DMS 273 treated with DMSO at 0.1 percent for 48 hours (cell line): ENCODE measurements at places on chromosomes 2 and 18.
A peak's percentile ranks its signal among the peaks of the same experiment; 100 is the strongest.

DNA sequence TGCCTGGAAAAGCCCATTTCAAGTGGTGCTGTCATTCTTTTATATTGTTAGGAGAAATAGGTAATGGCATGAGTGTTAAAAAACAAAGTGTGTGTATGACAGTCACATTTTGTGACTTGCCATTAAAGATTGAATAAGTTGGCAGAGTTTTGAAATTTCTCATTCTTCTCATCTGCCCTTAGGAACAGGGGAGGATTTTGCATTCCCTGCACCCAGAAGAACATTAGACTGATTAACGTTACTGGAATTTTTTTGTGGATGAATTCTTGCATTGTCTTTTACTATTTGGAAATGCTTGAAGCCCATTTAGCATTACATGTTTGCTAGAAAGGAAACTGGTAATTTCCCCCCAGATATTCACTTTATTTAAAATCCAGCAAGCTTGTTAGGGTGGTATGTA lies 162.2 kb downstream of the BABAM2 start:
- no peak for DNase-seq

DNA sequence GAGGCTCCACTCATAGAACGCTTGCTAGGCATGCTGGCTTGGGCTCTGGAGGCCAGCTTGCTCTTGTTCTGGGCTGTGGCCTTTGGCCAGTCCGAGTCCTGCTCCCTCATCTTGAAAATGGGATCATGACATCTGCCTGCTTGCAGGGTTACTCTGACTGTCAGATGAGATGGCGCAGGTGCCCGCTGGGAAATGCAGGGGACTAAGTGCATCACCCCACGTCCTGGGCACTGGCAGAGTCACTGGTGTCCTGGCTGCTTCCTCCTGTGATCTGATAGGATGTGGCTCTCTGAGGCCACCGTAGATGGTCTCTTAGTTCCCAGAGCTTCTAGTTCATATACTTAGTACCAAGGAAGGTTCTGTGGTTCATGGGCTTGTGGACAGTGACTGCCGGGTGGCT lies 18.5 kb downstream of the LDLRAD4 start:
- no peak for DNase-seq

DNA sequence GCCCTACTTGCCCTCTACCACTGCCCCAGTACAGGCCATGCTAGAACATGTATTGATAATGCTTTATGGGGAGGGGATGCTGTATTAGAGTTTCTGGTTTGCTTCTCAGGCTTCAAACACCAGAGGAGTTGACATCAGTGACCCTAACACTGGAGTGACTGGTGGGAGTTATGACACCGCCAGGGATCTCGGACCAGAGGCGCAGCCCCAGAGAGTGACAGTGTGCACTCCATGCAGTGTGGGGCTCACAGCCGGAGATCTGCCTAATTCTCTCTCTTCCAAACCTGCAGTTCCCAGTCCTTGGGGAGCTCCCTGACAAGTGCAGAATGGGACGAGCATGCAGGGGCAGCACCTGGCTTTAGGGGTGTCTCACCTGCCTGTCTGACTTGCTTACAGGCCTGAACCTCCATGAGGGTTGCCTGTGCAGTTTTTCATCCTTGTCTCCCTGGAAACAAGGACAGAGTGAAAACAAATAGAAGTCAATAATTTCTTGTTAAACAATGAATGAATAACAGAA lies 244.9 kb upstream of the MYT1L start:
- no peak for DNase-seq

GRCh38 chr2:71362447-71362846 lies 30.9 kb downstream of the ZNF638 start:
- DNase-seq, result no peak

- no peak for DNase-seq
Measured at GRCh38 chr18:51398104-51398503, 200.6 kb upstream of the MEX3C start.

- no peak for DNase-seq
Measured at GRCh38 chr2:67532387-67532786, 135.3 kb downstream of the ETAA1 start.

DNA sequence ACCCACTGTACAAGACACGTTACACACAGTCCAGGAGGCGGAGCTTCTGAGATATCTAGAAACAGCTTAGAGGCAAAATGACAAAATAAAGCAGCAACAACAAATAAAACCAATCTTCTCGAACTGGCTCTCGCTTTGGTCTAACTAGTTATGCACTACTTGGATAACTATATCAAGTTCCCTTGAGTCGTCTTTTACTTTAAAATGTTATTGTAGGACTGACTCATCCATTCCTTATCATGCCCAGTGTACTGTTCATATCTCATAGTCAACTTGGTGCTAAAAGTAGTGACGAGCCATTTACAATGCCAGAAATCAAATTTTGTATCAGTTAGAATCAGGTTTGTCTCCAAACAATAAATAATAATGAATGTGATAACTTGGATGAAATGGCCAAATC lies 102.5 kb upstream of the SLC35G4 start:
- DNase-seq, result no peak

DNA sequence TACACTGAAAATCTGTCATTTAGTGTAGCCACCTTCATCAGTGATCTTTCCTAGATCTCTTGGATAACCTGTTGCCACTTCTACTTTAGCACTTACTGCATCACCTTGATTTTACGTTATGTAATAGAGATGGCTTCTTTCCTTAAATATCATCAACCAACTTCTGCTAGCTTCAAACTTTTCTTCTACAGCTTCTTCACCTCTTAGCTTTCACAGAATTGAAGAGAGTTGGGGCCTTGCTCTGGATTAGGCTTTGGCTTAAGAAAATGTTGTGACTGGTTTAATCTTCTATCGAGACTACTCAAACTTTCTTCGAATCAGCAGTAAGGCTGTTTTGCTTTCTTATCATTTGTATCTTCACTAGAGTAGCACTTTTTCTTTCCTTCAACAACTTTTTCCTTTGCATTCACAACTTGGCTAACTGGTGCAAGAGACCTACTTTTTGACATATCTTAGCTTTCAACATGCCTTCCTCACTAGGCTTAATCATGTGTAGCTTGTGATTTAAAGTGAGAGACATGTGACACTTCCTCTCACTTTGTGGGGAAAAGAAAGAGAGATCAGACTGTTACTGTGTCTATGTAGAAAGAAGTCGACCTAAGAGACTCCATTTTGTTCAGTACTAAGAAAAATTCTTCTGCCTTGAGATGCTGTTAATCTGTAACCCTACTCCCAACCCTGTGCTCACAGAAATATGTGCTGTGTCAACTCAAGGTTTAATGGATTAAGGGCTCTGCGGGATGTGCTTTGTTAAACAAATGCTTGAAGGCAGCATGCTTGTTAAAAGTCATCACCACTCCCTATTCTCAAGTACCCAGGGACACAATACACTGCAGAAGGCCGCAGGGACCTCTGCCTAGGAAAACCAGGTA lies 99.6 kb downstream of the ATL2 start:
- DNase-seq, result no peak

- DNase-seq, result no peak
Measured at GRCh38 chr2:160207804-160208654, 8.0 kb upstream of the ITGB6 start.

GRCh38 chr2:47735912-47736311 lies 47.0 kb upstream of the MSH6 start:
- DNase-seq, result no peak

GRCh38 chr2:118059919-118060478 lies 28.3 kb upstream of the INSIG2 start:
- no peak for DNase-seq

DNA sequence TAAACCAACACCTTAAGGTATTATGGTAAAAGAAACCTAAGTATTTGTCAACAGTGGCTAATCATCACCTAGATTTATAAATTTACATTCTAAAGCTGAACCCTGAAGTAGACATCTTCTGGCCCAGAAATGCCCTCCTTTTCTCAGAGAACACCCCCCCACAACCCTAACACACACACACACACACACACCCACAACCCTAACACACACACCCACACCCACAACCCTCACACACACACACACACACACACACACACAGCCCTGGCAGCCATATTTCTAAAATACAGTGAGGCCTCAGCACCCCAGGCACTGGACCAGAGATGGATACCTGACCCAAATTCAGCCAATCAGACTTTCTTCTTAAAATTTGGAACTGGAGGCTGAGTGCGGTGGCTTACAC lies 14.3 kb downstream of the SRBD1 start:
- DNase-seq, result no peak

DNA sequence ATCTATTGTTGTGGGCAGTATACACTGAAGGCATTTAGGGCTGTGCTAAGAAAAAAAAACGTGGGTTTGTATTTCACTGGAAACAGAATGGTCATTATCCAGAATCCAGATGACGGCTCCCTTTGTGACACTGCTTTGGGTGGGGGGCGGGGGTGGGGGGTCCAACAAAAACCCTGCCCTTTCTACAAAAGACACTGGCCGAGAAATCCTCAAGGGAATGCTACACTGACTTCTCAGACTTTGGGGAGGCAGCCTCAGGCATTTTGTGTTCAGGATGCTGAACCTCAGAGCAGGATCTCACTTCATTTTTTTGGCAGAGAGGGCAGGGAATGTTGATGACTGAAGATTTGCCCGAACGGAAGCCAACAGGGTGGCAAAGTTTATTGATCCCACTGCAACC lies 417.1 kb downstream of the HRH4 start:
- DNase-seq, result no peak

GRCh38 chr2:58900246-58901027 lies 659.3 kb upstream of the FANCL start:
- DNase-seq, result no peak

GRCh38 chr2:16742026-16742425 lies 76.4 kb upstream of the CYRIA start:
- DNase-seq, result no peak

DNA sequence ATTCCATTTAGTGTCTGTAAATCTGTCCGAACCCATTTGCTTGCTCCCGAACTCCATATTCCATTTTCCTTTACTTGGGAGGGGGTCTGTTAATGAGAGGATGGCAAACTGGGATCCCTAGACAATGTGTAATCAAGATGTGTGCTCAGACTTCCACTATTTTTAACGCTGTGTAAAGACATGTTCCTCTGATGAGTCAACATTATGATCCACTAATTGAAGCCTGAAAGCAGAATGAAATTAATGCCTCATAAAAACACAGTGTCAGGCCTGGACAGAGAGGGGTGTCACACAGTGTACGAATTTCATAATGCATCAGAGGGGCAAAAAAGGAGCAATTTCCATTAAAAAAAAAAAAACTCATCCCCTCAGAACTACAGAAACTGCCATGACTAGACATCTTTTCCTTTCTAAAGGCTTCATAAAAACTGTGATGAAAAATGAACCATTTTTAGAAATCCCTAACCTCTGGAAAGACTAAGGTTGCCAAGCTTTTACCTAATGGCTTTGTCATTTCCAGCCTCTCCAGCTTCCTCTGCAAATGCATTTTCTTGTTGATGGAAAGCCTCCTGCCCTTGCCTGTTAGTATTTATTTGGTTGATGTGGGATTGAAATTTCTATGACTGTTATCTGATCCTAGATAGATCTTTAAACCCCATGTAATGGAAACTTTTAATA lies 209.2 kb upstream of the DCC start:
- DNase-seq, result no peak

DNA sequence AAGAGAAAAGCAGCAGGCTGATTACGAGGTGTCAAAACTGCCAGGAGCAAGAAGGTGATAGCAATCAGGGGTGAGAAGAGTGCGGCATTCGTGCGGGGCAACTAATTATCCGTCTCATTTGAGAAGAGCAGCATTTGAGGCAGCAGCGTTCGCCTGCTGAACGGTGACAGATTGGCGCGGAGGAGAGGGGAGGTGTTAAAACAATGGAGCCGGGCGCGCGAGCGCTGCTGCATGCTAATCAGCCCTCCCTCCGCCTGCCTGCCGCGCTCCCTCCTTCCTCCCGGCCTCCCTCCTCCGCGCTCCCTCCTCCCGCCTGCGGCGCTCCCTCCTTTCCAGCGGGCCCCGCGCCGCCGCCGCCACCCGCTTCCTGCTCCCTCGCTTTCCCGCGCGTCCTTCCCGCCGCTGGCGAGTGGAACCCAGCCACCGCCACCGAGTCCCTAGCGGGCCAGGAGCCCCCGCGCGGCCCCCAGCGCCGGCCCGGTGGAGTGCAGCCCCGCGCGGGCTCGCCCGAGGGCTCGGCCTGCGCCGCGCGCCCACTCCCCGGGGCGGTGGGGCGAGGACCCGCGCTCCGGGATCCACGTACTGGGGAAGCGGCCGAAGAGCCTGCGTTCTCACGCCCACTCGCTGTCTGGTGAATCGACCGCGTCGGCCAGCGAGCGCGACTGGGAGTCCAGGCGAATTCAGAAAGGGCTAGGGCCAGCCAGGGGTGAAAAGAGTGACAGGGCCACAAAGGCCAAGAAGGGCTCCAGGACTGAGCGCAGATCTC lies 69.5 kb upstream of the PSMD14 start:
- DNase-seq, result peak; percentile 78

- no peak for DNase-seq
Measured at GRCh38 chr18:54737986-54738385, 90.3 kb upstream of the RAB27B start.

- DNase-seq, result no peak
Measured at GRCh38 chr2:156472686-156473085, 36.5 kb downstream of the GPD2 start.

GRCh38 chr2:37323781-37324535 lies 675 bp downstream of the PRKD3 start:
- DNase-seq, result no peak

DNA sequence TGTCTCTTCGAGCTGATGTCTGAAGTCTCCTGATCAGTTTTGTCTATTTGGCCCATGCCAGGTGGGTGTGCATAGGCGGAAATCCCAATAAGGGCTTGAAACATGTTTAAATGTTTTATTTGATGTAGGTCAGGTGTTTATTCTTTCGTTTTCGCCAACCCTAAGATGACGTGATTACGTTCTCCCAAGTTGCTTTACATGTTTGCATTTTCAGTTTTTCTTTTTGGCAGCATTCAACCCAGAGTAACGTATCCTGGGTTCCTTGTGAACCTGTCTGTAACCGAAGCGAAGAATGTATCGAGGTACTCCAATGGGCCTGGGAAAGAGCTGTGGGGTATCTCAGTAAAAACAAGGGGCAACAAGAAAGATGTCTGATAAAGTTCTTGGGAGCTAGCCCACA lies 3.1 kb downstream of the ALPK2 start:
- DNase-seq, result no peak

DNA sequence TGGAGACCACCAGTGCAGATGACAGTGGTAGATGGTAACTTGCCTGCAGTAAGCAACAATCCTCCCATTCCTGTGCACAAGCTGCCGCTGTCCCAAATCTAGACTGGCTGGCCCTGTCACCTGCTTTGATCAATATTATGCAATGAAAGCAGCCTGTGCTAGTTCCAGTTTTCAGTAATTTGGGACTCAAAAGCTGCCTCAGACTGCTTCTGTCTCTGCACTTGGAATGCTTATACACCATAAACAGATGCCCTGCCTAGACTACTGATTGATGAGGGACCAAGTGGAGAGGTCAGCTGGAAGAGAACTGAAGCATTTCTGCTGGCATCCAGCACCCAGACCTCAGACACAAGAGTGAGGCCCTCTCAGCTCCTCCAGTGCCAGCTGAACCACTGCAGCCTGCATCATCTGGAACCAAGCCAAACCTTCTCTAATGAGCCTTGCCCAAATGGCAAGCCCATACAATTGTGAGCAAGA lies 24.9 kb downstream of the CCBE1 start:
- no peak for DNase-seq

- DNase-seq, result no peak
Measured at GRCh38 chr2:239693330-239693729, 292.5 kb upstream of the HDAC4 start.
